Tibial nerve (tissue), 4 donors: ENCODE measurements at places on chromosomes 2 and 18.

DNA sequence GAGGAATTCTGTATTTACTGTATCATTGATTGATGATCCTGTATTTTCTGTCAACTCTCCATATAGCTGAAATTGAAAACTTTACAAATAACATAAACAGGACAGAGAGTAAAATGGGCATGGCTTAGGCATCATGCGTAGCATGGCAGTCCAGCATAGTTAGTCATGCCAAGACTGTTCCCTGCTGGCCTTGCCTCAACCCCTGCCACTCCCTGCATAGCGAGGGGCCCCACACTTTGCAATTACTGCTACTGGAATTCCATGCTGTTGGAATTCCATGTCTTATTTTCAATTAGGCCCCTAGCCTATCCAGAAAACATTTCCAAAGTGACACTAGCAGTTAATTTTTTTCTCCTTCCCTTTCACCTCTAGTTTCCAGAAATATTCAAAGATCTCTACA lies 15.1 kb upstream of the SOX11 start:
- no peak for DNase-seq

GRCh38 chr2:40451918-40452605 lies at the start of gene SLC8A1:
TSS of gene SLC8A1 (minus strand) at chr2:40452090.
- DNase-seq = no peak

- peak; percentile 19 for DNase-seq
Measured at GRCh38 chr2:19868701-19869580, 32.8 kb downstream of the TTC32 start.

DNA sequence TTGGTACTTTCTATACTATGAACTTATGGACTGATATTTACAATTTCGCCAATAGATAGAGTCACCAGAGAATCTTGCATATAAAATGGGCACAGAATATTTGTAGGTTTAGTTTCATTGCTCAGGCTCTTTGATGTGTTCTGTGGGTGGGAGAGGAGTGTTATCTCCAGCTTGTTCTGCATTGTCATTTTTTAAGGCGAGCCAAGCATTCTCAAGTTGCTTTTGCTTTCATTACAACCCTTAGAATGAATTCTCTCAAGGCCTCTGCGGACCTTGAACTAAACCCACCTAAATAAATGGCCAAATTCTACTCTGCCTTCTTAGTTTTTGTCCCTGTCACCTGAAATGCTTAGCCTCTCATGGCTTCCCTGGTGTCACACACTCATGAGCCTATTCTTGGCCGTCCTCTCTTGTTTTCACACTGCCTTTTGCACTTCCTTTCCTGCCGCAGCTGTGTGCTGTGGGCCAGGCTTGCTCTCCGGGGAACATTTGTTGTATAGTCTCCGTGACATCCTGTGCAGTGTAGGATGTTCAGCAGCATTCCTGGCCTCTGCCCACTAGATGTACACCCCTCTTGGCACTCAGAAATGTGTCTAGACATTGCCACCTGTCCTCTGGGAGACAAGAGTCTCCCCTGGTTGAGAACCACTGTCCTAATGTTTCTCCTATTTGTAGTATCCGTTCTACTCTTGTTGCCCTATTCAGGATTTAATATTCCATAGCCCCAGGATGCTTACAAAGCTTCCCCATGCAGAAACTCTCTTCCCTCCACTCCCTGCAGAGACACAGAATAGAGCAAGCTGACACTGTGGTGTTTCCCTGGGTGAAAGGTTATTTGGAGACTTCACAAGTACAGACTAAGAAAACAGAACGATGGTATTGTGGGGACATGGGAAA lies 255.6 kb downstream of the PTPRM start:
- no peak for DNase-seq

GRCh38 chr2:171522788-171523087 lies 464 bp downstream of the CYBRD1 start:
- no peak for DNase-seq

GRCh38 chr2:180359522-180360282 lies 352.6 kb upstream of the CWC22 start:
- DNase-seq = no peak

- DNase-seq = no peak
Measured at GRCh38 chr2:205746420-205746785, 64.1 kb downstream of the NRP2 start.
